ENCODE measurements at places on chromosomes 16 and 17.

- DNase-seq, result no peak
These were observed 5.7 kb upstream of the VAT1L start for GRCh38 chr16:77782694-77783093.

- DNase-seq, result no peak
These were observed 31.8 kb downstream of the CCL4 start for GRCh38 chr17:36135465-36135864.

GRCh38 chr17:27569884-27570577 is 61.0 kb upstream of the LGALS9 start:
- no peak for DNase-seq

DNA sequence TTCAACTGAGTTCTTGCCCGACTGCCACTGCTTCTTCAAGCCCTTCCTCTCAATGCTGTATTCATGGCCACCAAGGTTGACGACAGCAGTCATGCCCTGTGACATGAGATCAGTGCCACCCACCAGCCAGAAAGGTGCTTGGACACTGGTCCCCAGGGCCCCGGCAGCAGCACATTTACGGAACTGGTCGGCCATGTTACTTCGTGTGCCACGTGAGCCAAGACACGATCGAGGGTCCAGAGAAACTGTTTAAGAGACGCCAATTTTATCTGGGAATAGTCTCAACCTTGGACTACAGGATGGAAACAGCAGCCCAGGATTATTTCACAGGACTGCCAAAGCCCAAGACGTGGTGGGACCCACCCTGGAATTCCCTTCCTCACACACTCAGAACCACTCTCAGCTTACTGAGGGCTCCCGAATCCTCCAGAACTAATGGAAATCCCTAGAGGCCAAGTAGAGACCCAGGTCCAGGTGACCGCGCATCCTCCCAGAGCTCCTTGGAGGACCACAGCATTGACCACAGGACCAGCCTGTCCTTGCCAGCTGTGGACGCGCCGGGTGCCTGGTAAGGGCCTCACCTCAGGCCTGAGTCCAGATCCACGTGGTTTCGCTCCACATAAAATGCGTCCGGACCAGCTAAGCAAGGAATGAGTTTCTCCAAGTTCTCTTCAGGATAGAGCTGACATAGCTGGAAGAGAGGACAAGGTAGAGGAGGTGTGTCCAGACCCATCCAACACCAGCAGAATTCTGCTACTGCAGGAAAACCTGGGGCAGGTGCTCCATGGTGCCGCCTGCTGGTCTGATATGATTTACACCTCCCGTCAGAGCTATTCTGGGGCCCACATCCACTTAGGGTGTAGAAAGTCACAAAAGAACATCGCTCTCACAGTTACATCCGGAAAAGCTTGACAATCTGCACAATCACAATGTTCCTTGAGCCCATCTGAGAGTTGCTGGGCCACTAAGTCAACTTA is 28.2 kb downstream of the MAP1LC3B start:
- no peak for DNase-seq

- no peak for DNase-seq
These were observed 115.8 kb downstream of the MSI2 start for GRCh38 chr17:57372156-57372555.
